ENCODE measurements at places on chromosomes 4 and X.
A peak's percentile ranks its signal among the peaks of the same experiment; 100 is the strongest.

GRCh38 chrX:50497114-50497513, 26.5 kb upstream of the DGKK start:
- no peak for DNase-seq

DNA sequence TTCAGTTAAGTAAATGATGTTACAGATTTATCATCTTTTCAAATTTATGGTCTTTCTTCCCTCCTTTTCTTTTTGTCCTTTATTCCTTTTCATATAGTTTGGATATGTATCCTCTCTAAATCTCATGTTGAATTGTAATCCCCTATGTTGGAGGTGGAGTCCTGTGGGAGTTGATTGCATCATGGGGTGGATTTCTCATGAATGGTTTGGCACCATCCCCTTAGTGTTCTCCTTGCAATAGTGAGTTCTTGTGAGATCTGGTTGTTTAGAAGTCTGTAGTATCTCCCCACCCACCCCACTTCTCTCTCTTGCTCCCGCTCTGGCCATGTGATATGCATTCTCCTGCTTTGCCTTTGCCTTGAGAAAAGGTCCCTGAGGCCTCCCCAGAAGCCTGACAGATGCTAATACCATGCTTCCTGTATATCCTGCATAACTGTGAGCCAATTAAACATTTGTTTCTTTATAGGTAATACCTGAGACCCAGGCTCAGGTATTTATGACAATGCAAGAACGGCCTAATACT, 236.7 kb downstream of the PRDM5 start:
- no peak for DNase-seq

GRCh38 chr4:94036964-94037363, 170.7 kb upstream of the SMARCAD1 start:
- no peak for DNase-seq

DNA sequence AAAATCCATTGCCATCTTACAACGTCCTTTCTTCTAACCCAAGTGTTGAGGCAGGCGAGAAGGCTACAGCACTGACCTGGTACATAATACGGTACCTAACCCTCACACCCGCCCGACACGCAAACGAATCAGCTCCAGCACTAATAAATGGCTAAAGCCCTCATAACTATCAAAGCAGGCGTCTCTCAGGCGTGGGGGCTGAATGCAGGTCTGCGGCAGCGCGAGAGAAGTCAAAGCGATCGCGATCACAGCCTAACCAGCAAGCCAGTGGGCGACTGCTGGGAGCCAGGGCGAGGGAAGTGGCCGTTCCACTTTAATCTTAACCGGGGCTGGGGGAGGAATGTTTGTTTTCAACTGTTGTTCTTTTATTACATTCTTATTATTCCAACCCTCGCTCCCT, 1.5 kb downstream of the CDX4 start:
- no peak for DNase-seq

GRCh38 chrX:10656214-10656613, 35.8 kb upstream of the MID1 start:
- DNase-seq, result no peak

- DNase-seq, result no peak
Measured at GRCh38 chrX:50771382-50771781, 42.6 kb downstream of the SHROOM4 start.

DNA sequence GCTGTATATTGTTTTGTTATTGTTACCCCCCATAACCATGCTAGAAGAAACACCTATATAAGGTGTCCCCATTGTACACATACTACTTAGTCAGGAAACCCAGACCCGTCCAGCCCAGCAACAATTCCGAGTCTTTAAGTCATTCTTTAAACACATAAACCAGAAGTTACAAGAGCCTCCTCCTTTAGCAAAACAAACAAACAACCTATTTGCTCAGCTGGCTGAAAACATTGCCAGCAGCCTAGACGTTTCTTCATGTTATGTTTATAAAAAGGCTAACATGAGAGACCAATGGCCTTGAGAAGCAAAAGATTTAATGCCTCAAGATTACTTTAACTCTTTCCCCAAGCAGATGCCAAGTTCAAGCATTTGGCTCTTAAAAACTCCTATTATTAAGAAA, 1.4 kb downstream of the ACOX3 start:
- no peak for DNase-seq

DNA sequence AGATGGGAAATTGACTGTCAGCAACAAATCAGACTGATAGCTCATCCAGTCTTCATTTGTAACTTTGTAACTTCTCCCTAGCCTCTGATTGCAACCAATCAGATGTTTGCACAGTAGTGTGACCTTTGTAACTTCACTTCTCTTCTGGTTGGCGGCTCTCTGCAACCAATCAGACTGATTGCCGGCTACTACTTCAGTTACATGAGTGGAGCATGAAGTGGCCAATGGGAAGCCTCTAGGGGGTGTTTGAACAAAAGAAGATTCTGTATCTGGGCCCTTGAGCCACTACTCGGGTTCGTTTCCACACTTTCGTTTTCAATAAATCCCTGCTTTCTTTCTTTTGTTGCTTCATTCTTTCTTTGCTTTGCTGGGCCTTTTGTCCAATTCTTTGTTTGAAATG, 1285.8 kb downstream of the TECRL start:
- no peak for DNase-seq

DNA sequence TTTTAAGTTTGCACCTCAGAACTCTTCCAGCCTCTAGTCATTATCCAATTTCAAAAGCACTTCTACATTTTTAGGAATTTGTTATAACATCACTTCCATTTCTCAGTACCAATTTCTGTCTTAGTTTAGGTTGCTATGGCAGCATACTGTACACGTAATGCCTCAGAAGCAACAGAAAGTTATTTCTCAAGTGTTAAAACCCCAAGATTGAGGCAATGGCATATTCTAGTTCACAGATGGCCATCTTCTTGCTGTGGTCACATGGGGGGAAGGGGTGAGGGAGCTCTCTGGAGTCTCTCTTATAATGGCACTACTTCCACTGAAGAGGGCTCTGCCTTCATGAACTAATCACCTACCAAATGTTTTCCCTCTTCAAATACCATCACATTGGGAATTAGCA, 220.3 kb upstream of the CTSO start:
- no peak for DNase-seq

DNA sequence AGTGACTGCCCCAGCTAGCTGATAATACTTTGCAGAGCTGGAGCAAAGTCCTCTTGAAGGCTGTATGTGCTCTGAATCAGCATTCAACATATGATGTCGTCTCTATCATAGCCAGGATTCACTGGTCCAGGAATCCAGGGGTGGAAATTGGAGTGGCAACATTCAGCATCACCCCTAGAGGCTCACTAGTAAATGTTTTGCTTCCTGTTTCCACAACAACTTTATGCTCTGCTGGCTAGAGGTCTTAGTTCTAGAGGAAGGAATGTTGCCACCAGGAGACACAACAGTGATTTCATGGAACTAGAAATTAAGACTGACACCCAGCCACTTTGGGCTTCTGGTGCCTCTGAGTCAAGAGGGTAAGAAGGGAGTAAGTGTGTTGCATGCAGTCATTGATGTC, 11.3 kb downstream of the MAGEA1 start:
- no peak for DNase-seq

GRCh38 chr4:177001271-177002175, 208.8 kb upstream of the VEGFC start:
- DNase-seq, result no peak

DNA sequence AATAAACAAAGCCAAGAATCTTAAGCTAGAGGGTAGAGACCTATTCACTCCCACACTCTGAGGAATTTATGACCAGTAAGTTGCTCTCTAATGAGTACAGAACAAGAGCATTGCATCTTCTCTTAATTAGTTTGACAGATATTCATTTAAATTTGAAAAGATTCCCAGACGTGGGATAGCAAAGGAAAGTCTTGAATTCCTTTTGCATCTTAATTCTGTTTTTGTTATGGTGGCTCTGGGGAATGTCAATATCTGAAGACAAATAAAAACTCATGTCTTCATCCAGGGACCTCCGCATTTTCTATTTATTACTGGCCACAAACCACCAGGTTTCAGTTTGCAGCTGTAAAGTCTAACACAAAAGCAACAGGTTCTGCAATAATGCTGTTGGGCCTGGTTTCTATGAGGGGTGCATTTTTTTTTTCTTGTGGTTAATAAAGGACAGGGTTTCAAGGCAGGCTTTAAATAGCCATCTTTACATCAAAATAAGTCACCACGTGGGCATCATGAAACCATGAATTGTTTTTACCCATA, 172.3 kb downstream of the SHROOM3 start:
- no peak for DNase-seq

DNA sequence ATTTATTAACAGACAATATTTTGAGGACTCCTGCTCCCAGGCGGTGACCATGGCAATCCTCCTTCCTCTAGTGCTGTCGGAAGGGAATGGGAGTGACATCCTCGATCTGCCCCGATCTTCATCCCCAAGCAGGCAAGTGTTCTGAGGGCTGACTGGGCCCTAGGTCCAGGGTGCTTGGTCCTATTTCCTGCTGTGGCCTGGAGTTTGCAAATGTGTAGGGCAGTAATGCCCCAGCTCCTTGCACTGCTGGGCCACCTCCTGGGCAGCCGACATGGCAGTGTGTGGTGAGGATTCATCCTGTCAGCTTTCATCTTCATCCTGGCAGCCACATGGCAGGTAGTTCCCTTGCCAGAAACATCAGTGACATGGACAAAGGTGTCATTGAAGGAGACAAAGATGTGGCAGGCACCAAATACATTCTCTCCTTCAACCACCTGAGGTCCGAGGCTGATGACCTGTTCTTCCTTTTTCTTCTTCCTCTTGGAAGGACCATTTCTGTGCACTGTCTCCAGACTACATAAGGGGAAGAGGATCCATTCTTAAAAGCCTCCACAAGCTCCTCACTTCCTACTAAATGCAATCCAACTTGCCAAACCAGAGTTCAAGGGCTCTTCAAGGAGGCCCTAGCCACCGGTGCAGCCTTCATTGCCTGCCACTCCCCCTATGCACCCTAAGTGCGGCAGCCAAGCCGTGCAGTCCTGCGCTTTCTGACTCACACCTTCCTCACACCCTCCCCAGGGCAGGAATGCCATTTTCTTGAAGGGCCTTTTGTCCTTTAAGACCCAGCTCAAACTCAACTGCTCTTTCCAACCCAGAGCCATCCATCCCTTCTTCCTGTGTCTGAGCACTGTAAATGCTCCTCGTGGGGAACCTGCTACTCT, 65.7 kb downstream of the TMEM154 start:
- no peak for DNase-seq

DNA sequence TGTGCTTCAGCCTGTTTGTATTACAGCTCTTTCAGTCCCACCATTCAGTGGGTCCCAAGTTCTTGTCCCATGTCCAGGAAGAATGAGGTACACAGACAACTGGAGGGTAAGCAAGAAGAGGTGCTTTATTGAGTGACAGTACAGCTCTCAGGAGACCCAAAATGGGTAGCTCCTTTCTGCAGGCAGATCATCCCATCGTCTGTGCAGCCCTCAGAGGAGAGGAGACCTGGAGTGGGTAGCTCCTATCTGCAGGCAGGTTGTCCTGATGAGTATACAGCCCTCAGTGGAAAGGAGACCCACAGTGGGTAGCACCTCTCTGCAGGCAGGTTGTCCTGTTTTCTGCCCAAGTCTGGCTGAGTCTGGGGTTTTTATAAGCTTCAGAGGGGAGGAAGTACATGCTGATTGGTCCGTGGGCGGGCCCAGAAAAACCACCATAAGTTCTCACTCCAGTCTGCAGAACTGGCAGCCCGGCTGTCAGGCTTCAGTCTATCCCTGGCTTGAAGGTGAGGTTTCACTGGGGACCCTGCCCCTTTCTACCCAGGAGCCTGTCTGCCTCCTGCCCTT, 18.0 kb downstream of the GRK4 start:
- no peak for DNase-seq

- DNase-seq, result peak; percentile 14
Measured at GRCh38 chrX:40299641-40300046, 201.9 kb upstream of the BCOR start.

- DNase-seq, result no peak
Measured at GRCh38 chr4:67051000-67051789, 494.1 kb downstream of the CENPC start.

DNA sequence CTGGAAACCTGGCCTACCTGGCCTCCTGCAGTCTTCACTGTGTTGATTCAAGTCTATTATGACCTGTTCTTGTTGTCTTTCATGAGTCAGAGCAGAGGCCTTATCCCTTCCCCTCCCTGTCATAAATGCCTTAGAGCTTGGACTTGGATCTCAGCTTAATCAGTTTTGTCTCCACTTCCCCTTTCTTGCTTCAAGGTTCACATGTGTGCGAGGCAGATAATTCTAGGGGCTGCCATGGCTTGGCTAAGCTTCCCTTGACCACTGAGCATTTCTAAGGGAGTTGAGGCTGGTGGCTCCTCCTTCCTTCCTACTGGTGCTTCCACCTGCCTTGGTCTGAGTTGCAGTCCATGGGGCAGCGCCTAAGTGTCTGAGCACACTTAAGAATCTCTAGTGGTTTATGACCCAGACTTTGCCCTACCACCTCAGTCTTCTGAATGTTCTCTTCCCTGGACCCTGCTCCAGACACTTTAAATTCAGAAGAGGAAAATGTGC, 1.7 kb upstream of the HEPH start:
- no peak for DNase-seq

DNA sequence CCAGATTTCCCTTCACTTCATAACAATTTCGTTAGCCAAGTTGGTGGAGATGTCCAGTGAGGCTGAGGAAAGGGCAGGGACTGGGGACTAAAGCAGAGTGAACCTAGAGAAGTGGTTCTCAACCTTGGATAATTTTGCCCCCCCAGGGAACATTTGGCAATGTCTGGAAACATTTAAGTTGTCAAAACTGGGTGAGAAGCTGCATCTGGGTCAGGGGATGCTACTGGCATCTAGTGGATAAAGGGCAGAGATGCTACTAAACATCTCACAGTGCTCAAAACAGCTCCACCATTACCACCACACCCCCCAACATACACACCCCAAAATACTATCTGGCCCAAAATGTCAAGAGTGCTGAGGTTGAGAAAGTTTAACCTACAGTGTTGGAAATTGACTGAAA, 32.0 kb upstream of the FGF16 start:
- no peak for DNase-seq

DNA sequence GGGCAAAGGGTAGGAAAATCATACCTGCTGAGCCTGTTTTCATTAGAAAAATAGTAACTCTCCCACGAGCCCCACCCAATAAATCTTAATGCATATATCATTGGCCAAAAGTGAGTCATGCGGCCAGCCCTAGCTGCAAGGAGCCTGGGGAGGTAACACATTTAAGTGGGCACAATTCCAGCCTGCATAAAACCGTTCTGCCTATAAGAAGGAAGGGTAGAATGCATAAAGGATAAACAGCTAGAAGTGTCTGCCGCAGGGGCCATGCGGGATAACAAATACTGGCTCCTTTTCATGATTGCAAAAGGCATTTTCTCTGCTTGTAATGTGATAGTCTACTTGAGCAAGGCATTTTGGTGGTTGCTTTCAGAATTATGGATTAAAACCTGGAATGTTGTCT, 37.1 kb downstream of the EFHC2 start:
- no peak for DNase-seq

GRCh38 chr4:176150356-176150682, 45.1 kb downstream of the SPATA4 start:
- peak; percentile 4 for DNase-seq

DNA sequence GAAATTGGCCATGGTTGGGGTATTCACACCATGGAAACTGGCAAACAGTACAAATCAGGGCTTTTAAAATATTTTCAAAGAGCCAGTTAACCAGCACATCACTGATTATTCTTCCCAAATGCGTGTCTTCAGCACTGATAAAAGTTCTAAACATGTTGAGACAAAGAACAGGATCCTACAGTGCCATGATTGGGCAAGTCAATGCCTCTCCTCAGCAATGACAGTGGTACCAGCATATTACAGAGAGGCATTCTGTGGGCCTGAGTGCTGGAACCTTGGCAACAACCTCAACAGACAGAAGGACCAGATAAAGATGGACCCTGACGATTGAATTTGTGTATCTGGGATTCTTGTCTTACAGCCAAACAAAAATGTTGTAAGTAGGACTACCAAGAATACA, 108.9 kb downstream of the EFHC2 start:
- DNase-seq, result no peak

- no peak for DNase-seq
Measured at GRCh38 chrX:9862953-9863352, 76.7 kb downstream of the SHROOM2 start.
